ENCODE measurements at places on chromosomes 6 and 20. TPM values are rescaled to one million over a fixed set of nuclear protein-coding genes. Genes with fewer than 3 reads are reported as not detected.
A peak's percentile ranks its signal among the peaks of the same experiment; 100 is the strongest.

The KAT14 gene
- 24.1 TPM for total RNA-seq

DNA sequence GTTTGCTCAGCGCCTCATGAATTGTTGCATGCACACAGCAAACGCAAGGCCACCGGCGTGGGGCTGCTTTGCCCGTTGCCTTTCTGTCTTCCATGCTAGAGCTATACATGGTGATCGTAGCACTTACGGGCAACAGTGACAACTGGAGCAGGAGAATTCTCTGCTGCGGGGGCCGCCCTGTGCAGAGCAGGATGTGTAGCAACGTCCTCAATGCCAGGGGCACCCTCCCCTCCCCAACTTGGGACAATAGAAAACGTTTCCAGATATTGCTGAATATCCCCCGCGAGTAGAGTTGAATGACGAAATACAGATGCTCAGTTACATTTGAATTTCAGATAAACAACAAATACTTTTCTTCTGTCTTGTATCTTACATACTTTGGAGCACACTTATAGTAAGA, 198.7 kb downstream of the TFAP2C start:
- no peak for DNase-seq

The CPNE5 gene
- total RNA-seq, result 0.71 TPM

The MAVS gene
- total RNA-seq, result 24.4 TPM

GRCh38 chr20:35771367-35771688, 487 bp upstream of the PHF20 start:
- no peak for DNase-seq

DNA sequence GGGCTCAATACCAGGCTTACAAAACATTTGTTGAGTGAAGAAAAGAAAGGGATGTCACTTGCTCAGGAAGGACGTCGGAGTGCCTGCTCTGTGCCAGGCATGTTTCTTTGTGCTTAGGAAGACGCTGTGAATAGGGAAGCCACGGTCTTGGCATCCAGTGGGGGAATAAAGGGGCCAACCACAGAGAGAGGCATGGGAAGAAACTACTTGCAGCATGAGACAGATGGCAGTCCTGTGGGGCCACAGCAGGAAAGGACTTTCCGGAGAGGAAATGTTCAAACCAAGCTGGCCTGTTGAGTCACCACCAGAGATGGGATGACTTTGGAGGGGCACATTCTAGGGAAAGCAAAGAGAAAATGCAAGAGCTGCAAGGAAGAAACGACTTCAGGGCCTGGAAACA, 173.2 kb downstream of the CDH26 start:
- DNase-seq, result no peak

The ADGRF1 gene
- 0.16 TPM for total RNA-seq

The TBC1D7 gene
- 44.9 TPM for total RNA-seq

DNA sequence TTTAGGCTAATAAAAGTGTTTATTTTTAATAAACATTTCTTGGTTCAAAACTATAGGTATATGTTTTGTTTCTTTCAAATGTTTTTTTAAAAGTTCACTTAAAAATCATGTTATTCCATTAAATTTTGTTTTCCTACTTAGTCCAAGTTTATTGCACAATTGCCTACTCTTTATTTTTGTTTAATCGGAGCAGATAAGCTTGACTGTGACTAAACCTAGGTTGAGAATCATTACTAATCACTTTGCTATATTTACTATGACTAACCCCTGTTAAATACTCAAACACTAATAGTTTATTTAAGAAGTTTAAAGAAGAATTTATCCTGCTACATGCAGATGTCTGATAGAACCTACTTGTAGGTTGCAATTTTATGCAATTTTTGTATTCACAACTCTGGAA, 18.8 kb downstream of the MAP3K4 start:
- no peak for DNase-seq

- peak; percentile 59 for DNase-seq
Measured at GRCh38 chr20:51801122-51801822, 1.0 kb downstream of the SALL4 start.

The CHRNA4 gene
- total RNA-seq, result 5.7 TPM

The DNPH1 gene
- total RNA-seq, result 56.4 TPM

DNA sequence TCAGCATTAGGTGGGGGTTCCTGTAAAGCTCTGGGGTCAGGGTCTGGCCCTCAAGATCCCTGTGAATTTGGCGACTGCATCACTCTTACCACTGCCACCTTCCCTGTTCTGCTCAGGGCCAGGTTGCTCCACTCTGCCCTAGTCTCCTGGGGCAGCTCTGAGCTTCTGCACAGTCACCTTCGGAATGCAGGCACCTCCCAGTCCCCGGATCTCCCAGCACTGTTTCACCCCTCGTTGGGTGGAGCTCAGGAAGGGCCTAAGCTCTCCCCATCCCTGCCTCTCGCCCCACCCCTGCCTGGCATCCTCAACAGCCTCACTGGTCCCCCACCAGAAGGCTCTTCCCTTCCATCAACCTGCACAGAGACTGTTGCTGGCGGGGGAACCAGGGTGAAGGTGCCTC, 46.2 kb downstream of the YTHDF1 start:
- no peak for DNase-seq

The BMP6 gene
- 1.2 TPM for total RNA-seq

The SMPDL3A gene
- total RNA-seq, result 2.8 TPM

Measured in WTC11 (cell line).